ENCODE measurements at places on chromosomes 6 and 20. TPM values are rescaled to one million over a fixed set of nuclear protein-coding genes. Genes with fewer than 3 reads are reported as not detected.

DNA sequence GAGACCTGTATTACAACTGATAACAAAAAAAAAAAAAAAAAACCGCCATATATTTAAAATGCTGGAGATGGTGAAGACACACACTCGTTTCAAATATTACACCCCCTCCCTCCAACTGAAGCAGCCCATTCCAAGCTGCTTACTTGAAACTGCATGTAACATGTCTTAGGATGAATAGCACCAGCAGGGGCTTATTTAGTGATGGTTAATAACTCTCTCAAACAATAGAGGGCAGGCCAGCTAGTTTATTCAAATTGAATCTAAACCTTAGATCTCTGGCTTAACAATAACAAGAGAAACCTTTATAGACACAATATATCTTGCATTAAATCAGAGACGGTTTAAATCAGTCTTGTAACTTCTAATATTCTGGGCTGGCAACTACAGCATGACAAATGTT is 9.3 kb upstream of the JPH2 start:
- DNase-seq = no peak

GRCh38 chr6:136404627-136405419 is 115.2 kb upstream of the BCLAF1 start:
- no peak for DNase-seq

Gene NKX2-2
- polyA plus RNA-seq = not detected

GRCh38 chr6:107864226-107865127 is 40.4 kb upstream of the SCML4 start:
- no peak for DNase-seq

- no peak for DNase-seq
Observed at GRCh38 chr6:116217069-116217468, 36.8 kb downstream of the TSPYL4 start.

GRCh38 chr6:134686071-134686470 is 263.8 kb downstream of the ALDH8A1 start:
- no peak for DNase-seq

Gene DSN1
- polyA plus RNA-seq = 5.8 TPM

Gene IL17A
- polyA plus RNA-seq = not detected

- no peak for DNase-seq
Observed at GRCh38 chr20:58847463-58847862, 3.2 kb downstream of the GNAS-AS1 start.

Gene CUL9
- 9.0 TPM for polyA plus RNA-seq

GRCh38 chr6:156659822-156660198 is 117.4 kb upstream of the ARID1B start:
- no peak for DNase-seq

GRCh38 chr6:150894191-150894744 is 28.8 kb downstream of the MTHFD1L start:
- no peak for DNase-seq

DNA sequence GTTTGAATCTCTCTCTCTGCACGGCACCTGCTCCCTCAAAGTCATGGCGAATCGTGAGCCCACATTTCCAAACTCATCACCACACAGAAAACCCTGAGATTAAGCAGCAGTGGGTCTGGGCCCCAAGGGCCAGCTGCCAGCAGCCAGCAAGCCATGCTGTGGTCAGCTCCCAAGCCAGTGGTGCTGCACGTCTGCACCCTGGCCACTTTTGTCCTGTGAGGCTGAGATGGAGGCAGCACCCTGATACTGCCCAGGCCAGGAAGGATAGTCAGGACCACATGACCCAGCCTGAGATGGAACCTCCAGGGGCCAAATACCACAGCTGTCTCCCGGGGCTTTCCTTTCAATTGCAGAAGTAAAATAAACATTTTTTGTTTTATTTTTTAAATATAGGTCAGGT is 93.9 kb downstream of the PRND start:
- DNase-seq = no peak

DNA sequence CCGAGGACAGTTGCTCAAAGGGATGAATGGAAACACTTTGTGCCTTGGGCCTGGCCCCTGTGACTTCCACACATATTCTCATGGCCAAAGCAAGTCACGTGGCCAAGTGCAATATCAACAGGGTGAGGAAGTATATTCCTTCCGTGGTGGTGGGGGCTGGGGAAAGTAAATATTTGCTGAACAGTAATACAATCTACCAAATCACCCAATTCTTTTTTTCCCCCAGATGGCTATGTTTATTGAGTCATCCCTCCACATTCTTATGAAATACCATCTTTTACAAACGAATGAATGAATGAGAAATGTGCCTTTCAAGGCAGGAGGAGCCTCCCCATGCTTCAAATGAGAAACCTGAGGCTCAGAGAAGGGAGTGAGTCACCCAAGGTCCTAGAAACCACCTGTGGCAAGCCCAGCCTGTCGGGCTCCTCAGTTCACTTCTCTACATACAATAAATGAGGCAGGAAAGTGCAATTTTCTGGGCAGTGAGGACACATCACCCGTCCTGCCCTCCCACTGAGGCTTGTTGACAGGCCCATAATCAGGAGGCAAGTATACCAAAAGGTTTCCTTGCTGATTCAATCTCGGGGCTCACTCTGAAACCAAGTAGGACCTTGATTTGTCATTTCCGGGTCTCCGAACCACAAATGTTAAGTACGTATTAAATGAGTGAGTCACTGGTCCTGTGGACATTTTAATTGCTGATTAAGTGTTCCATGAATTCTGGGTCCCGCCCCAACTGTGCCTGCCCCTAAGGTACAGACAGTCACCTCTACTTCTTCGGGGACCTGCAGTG is 25.3 kb upstream of the TOP1 start:
- peak; percentile 11 for DNase-seq

DNA sequence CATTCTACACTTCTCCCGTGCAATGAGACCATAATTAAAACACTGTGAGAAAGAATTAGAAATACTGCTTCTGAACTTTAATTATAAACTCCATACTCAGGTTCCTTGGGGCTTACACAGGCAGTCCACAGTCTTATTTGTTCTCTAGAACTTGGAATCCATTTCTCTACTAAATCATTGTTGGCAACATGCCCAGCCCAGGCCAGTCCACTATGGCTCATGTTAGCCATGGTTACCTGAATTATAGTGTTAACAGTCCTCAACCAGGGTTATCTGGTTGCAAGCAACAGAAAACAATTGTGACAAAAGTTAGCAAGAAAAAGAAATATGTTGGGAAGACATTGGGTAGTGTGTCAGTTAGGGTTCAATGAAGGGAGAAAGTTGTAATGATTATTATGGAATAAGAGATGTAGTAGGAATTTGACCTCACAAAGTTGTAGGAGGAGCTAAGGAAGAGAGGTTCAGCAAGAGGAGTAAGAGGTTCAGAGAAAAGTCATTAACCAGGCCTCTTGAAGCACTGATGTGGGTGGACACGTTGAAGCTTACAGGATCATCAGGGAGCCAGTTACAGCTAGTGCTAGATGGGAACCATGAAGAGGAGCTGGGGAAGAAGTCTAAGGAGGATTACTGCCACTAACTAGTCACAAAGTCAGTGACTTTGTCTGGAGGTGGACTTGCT is 352.5 kb upstream of the PRND start:
- DNase-seq = no peak

- DNase-seq = no peak
Observed at GRCh38 chr6:121732641-121733040, 297.2 kb downstream of the GJA1 start.

Gene FKBP1C
- 1.6 TPM for polyA plus RNA-seq

DNA sequence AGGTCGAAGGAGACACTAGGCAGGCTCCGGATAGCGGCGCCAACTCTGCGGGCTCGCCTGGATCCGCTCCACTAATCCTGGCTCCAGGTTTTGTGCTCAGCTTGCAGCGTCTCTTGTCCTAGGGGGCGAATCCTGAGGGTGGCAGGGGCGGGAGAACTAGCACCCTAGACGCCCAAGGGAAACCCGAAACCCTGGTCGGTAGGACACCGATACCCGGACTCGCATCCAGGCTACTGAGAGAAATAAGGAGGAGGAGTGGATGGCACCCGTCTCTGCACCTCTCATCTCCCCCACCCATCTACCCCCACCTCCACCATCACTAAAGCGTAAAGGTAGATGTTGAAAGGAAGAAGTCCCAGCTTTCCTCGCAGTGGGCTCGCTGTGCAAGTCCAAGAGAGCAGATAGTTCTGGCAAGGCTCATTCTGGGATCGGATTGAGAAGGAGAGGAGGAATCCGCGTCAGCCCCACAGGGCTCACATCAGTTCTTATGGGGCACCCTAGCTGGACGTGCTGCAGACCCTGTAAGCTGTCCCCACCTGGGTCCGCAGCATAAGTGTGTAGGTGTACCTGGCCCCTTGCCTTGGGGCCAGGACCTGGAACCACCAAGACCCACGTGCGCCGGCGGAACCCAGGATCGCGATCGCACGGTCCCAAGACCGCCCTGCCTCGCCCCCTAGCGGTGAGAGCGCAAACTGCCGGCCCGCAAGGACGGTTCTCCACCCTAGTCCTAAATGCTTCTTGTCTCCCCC is 6.9 kb downstream of the SLC32A1 start:
- peak; percentile 73 for DNase-seq

Gene CLVS2
- not detected for polyA plus RNA-seq

GRCh38 chr20:51404297-51405060 is 138.0 kb downstream of the NFATC2 start:
- no peak for DNase-seq

Gene PRDM1
- 0.32 TPM for polyA plus RNA-seq

GRCh38 chr6:1470040-1470439 is 80.7 kb downstream of the FOXF2 start:
- no peak for DNase-seq

GRCh38 chr6:33075568-33076405 is at the start of gene HLA-DPB1:
Gene HLA-DPB1 (plus strand): TSS chr6:33075990. CDS start chr6:33076042, 52 bp downstream.
- no peak for DNase-seq

Gene NHSL1
- polyA plus RNA-seq = 14.9 TPM

DNA sequence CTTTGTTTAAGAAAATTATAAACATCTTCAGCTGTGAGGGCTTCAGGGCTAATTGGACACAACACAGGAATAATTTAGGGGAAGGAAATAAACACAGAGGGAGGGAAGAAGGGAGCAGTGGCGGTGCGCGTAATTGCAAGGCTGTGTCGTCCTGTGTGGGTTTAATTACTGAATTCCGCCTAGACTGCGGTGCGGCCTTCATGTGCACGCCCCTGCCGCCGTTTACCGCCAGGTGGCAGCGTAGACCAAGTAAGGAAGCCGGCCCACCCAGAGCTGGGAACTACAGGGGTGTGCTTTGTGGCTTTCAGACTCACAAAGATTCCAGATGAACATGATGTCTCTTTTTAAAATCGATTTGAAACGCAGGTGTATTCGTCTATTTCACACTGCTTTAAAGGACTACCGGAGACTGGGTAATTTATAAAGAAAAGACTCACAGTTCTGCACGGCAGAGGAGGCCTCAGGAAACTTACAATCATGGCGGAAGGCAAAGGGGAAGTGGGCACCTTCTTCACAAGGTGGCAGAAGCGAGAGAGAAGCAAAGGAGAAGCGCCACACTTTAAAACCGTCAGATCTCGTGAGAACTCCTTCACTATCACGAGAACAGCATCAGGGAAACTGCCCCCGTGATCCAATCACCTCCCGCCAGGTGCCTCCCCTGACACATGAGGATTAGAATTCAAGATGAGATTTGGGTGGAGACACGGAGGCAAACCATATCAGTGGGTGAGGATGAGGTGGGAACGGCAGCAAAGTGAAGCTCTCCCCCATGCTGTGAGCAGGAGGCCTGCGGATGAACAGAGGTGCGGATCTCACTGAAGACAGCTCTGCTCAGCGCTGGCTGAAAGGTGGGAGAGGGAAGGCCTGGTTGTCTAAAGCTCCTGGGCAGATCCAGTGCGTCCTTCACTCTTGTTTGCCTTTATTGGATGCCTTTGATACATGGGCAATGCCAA is 222.0 kb upstream of the PDE10A start:
- DNase-seq = peak; percentile 82

DNA sequence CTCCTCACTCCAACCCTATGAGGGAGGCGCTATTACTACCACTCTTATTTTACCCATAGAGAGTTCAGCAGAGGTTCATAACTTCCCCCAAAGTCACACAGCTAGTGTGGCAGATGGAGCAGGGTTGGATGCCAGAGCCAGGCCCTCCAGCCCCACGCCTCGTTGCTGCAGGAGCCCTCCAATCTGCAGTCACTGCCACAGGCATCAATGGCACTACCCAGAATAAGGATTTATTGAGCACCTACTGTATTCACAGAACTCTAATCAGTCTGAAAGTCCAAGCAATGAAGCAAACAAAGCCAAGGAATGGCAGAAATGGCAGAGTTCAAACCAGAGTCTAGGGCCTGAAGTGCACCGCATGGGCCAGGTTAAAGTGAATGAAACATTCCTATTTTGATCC is 144.9 kb downstream of the LPA start:
- no peak for DNase-seq

Gene SLC16A10
- 1.4 TPM for polyA plus RNA-seq

GRCh38 chr20:7937328-7937727 is 2.9 kb downstream of the HAO1 start:
- DNase-seq = no peak

GRCh38 chr6:15356179-15356578 is 110.3 kb downstream of the JARID2 start:
- no peak for DNase-seq

- no peak for DNase-seq
Observed at GRCh38 chr6:122735582-122735981, 43.9 kb upstream of the FABP7 start.

- peak; percentile 26 for DNase-seq
Observed at GRCh38 chr6:30544666-30545272, 11.5 kb downstream of the GNL1 start.

DNA sequence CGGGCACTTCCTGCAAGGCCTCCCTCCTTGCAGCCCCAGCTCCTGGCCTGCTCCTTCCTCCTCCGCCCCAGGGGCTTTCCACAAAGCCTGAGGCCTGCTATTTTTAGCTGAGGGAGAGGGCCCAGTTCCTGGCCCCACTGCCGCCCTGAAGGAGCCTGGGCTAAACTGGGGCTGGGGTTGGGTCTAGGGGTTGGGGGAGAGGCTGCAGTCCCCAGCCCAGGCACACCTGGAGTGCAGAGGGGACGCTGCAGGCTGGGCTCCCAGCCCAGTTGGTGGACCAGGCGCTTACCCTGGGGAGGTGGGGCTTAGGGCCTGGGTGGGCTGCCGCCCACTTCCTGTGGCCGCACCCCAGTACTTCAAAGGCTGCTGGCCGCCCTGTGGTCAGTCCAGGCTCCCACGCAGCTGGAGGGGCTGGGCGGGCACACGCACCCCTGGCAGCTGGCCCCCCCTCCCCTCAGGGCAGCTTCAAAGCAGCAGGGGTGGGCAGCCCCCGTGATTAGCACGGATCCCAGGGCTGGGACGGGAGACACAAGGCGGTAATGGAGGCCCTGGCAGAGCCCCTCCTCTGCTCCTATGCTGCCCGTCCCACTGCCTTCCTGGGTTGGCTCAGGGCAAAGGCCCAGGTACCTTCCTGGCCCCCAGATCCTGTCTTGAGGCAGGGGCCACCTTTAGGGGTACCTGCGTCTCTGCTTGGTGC is 7.1 kb upstream of the ABHD16B start:
- peak; percentile 57 for DNase-seq

Measured in heart right ventricle (tissue), 16 donors.